Fibroblast of upper back skin (primary cell): ENCODE measurements at places on chromosomes 6 and 20.

GRCh38 chr6:126267626-126268025 is 72.3 kb upstream of the CENPW start:
- peak; percentile 4 for DNase-seq

DNA sequence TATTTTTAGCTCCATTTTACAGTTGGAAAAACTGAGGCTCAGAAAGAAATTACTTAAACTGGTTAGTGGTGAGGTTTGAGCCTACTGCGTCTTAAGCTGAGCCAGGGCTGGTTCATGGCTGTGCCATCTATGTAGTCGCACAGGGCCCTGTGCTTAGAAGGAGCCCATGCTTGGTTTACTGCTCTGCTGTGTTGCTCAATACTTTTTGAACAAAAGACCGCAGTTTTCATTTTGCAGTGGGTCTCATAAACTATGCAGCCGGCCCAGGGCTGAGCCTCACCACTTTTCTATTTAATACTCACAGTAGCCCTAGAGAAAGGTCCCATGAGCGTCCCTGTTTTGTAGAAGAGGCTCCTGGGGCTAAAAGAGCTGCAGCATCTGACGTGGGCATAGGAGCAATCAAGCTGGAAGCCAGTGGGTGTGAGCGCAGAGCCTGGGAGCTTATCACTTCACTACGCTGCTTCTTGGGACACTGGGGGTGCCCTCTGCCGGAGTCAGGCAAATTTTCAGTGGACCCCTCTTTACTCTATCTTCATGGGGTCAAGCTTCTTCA is 501 bp downstream of the SIRPB2 start:
- DNase-seq, result no peak

- DNase-seq, result no peak
Measured at GRCh38 chr6:148151896-148152643, 190.6 kb upstream of the SASH1 start.

DNA sequence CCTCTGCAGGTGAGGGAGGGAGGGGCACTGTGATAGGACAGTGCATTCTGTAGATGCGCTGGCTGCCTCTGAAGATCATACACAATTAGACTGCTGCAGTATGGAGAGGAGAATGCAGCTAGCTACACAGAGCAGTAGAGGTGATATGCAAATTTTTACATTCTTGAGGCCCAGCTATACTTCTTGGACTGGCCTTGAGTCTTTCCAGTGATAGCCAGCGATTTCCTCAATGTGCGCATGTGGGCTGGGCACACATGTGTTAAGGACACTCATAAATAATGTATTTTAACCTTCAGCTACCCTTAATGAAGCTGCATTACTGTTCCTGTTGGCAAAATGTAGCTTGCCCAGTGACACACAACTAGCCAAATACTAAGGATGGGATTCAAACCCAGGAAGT is 19.0 kb downstream of the TTPAL start:
- no peak for DNase-seq

GRCh38 chr20:47762699-47763268 is 22.5 kb downstream of the SULF2 start:
- DNase-seq, result peak; percentile 74

- DNase-seq, result no peak
Measured at GRCh38 chr6:136129365-136129764, 120.7 kb downstream of the MTFR2 start.

DNA sequence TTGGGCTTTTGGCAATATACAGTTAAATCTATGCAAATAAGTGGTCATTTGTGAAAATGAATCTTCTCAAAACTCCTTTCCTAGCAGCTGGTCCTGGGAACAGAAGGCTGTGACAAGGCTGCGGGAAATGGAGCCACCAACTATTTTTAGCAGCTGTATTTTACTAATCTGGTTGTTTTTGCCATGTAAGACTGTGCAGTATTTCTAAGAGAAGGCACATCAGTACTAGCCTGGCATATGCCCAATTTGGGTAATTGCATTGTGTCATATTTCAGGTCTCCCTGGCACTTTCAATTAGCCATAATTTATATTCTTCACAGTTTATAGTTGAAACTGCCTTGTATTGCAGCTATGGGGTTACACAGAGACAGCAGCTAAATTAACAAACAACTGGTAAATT is 109.6 kb downstream of the MANEA start:
- no peak for DNase-seq

- DNase-seq, result no peak
Measured at GRCh38 chr20:25058847-25059810, 1.2 kb upstream of the ACSS1 start.

DNA sequence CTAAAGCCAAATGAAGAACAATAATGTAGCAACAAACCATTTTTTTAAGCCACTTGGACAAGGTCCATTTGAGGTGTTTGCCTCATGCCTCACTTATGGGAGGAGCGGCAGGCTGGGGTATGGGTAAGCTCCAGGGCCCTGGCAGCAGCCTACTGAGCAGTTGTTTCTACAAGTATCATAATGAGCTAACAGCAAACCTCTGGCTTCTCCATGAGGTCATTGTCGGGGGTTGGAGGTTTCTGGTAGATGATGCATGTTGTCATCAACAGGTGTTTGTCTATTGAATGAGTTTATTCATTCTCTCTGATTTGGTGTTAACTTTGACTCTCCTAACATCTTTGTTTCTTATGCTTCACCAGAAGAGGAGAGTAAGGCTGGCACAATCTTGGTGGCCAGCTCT is 150.7 kb downstream of the TBC1D7 start:
- no peak for DNase-seq

GRCh38 chr20:59888050-59888449 is 45.4 kb downstream of the SYCP2 start:
- DNase-seq, result no peak

- no peak for DNase-seq
Measured at GRCh38 chr20:6623989-6624388, 143.5 kb upstream of the BMP2 start.
